CD14-positive monocyte (primary cell): ENCODE measurements at places on chromosomes 7 and 10.

DNA sequence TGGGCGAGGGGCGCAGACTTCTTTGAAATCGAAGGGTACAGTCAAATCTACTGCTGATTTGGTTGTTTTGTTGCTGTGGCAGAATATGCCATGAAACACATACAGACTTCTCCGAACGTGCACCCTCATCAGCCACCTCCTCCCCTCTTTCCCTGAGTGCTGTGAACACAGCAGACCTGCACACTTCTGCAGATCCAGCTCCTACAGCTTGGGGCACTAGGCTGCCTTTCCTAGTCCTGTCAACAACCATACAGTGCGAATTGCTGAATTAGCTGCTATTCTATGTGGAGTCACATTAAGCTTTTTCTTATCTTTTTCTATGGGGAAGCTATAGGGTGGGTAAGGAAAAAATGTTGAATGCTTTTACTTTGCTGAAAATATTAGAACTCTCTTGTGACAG, 57.5 kb downstream of the COL17A1 start:
- no peak for DNase-seq

- no peak for DNase-seq
These were observed 139.5 kb upstream of the CHRM2 start for GRCh38 chr7:136728945-136729344.

GRCh38 chr10:95508730-95509129, 52.4 kb downstream of the SORBS1 start:
- DNase-seq = no peak

- DNase-seq = no peak
These were observed 42.1 kb upstream of the NOBOX start for GRCh38 chr7:144445590-144445989.
